AG20443 (cell line): ENCODE measurements at places on chromosomes 1 and 21.

- DNase-seq, result no peak
Measured at GRCh38 chr1:211490038-211490678, 1.8 kb downstream of the RD3 start.

DNA sequence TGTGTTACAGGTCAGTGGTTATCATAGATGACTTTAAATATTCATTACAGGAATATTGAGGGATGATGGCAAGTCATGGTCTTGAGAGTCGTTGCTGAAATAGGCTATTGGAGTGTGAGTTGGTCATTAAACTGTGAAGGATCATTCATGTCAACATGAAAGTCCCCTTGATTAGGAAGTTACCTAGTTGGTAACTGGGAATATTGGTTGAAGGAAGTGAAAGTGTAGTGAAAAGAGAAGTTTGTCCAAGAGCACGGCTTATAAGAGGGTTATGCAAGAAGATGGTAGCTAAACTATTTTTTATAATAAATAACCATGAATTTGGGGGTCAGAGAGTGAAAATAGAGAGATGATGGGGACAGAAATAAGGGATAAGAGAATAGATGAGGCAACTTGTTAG is 16.9 kb downstream of the CRB1 start:
- no peak for DNase-seq

DNA sequence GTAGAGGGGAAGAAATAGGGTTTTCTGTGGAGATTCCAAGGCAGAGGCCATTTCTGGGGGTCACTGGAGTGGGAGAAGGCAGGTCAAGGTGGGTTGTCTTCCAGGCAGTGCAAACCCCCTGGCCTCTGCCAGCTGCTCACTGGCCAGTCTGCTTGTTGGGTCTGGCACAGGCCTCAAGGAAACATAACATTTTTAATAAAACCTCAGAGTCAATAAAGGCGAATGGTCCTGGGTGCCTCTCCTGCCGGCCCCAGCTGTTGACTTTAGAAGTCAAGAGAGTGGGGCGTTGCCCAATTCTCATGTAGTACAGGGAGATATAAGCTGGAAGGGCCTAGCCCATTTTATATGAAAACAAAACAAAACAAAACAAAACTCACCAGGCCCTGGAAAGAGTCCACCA is 36.6 kb downstream of the RUNX3 start:
- DNase-seq, result no peak

GRCh38 chr1:96362623-96363022 is 359.0 kb upstream of the PTBP2 start:
- DNase-seq, result peak; percentile 85
